Testis (tissue), 5 donors: ENCODE measurements at places on chromosomes 4 and X. TPM values are rescaled to one million over a fixed set of nuclear protein-coding genes. Genes with fewer than 3 reads are reported as not detected.

Gene GAGE12E
- 1.2 TPM for total RNA-seq

Gene MSX1
- total RNA-seq: 1.7 TPM

Gene CFAP47
- total RNA-seq: 3.2 TPM

- peaks cover 18% of the 10 kb centered on the region for H3K4me1 ChIP-seq
- H3K27ac ChIP-seq: no peak overlapping the region
- H3K27me3 ChIP-seq: no peaks in the 10 kb centered on the region
- no peak for DNase-seq
- no peaks in the 10 kb centered on the region for H3K36me3 ChIP-seq
Observed at GRCh38 chr4:2785613-2786012, 7.3 kb upstream of the SH3BP2 start.

DNA sequence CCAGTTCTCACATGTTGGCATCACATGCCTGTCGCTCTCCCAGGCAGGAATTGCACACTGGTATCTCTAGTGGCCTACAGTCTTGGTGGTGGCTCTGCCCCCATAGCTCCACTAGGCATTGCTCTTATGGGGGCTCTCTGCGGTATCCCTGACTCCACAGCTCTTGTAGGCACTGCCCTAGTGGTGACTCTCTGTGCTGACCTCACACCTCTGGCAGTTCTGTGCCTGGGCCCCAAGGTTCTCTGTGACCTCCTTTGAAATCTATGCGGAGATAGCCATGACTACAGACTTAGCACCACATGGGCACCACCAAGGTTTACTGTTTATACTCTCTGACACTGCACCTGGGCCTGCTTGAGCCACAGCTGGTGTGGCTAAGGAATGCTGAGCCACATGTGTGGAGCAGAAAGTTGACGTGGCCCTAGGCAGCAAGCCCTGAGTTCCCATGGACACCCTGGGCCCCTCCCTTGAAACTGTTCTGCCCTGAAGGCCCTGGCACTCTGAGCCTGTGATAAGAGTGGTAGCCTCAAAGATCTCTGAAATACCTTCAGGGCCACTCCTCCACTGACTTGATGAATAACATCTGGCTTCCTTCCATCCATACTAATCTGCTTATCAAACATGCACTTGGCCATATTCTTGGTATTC is 8.0 kb downstream of the SLC9B1 start:
- H3K4me1 ChIP-seq: peaks cover 22% of the 10 kb centered on the region
- DNase-seq: peak; percentile 48
- H3K36me3 ChIP-seq: no peaks in the 10 kb centered on the region
- no peaks in the 10 kb centered on the region for H3K27me3 ChIP-seq
- peak overlapping the region; percentile 73 for H3K27ac ChIP-seq
